SW 1271 (cell line): ENCODE measurements at places on chromosomes 13 and 19.

DNA sequence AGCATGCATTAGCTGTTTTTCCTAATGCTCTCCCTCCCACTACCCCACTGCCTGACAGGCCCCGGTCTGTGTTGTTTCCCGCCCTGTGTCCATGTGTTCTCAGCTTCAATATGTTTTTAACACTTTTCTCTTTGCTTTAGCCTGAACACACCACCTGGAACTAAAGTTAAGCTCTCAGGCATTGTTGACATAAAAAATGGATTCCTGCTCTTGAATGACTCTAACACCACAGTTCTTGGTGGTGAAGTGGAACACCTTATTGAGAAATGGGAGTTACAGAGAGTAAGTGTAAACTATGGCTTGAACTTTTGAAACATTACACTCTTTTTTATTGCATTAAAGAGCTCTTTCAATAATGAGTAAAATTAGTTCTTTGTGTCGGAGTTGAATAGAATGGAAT lies 70.1 kb downstream of the TDRD3 start:
- no peak for DNase-seq

GRCh38 chr13:25214491-25215252 lies 42.6 kb upstream of the AMER2 start:
- no peak for DNase-seq

DNA sequence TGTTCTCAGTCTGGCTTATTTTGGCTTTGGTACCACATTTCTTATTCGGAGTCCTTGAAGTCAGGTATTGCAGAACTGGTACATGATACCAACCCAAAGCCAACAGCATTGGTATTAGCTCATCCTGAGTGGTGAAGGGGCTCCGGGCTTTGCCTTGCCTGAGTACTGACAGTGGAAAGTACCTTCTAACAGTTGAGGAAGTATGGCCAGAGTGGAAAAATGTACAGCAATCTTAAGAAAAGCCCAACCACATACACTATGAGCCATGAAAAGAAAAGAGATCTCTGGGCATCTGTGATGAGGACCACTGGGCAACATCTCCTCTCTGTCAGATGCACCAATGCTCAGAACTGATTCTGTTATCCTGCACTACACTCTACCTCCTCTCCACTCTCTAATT lies 8.3 kb downstream of the LCP1 start:
- no peak for DNase-seq

DNA sequence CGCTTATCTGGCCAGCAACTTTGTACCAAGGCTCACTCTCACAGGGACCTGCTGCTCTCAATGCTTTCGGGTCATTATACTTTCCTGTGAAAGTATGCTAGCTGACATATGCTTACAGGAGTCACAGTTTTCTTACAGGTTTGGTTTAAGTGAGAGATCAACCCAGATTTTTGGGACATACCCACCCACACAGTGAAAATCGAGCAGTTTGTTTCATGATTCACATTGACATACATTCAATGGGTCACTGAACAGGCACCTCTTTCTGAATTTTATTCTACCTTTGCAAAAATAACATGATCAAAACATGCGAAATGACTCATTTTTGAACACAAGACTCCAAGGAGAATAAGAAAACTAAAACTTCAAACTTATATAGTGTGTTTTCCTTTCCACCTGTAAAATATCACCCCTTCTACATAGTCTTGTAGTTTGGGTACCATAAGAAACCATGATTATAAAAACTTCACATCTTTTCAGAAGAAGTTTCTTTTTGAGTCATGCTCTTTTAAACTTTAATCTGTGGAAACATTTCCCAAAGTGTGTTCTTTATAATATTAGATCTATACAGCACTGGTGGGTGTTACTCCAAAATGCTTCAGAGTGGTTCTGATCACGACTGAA lies 44.3 kb upstream of the TEX29 start:
- DNase-seq, result no peak

- DNase-seq, result no peak
Observed at GRCh38 chr13:34913040-34913439, 29.0 kb upstream of the NBEA start.

GRCh38 chr13:104071806-104072205 lies 1005.6 kb upstream of the SLC10A2 start:
- DNase-seq, result no peak

DNA sequence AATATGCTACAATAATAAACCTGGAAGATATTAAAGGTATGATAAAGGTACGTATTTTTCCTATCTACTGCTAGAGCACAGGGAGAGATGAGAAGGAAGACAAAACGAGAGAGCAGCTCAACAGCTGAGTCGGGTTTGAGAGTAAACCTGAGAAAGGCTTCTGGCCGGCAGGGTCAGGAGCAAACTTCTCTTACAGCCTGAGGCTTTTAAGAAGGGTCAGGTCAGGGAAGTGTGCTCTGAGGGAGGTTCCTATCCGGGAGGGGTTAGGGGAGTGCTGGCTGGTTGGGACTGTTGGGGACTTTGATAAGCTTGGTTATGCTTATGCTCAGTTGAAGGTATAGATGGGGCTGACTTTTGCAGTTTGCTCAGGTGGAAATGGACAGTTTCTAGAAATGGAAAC lies 77.7 kb upstream of the PRR20A start:
- no peak for DNase-seq

DNA sequence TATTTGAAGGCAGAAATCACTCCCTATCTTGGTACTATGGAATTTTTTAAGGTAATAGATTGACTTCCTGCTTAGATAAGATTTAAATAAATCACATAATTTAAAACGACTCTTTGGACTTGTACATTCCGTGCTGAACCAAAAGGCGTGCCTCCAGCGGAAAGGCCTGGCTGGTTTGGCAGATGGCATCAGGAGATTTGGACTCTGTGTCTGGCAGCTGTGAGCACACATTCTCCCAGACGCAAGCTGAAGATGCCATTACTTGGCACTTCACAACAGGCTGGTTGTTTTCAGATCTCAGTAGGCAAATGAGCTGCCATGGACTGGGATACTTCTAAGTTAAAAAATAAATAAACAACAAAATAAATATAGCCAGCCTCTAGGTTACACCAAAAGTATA lies 104.5 kb upstream of the SLC15A1 start:
- no peak for DNase-seq
